H7 (cell line): ENCODE measurements at places on chromosomes 16 and 17.

- no peak for DNase-seq
Observed at GRCh38 chr17:67111327-67111726, 67.0 kb downstream of the CACNG1 start.

DNA sequence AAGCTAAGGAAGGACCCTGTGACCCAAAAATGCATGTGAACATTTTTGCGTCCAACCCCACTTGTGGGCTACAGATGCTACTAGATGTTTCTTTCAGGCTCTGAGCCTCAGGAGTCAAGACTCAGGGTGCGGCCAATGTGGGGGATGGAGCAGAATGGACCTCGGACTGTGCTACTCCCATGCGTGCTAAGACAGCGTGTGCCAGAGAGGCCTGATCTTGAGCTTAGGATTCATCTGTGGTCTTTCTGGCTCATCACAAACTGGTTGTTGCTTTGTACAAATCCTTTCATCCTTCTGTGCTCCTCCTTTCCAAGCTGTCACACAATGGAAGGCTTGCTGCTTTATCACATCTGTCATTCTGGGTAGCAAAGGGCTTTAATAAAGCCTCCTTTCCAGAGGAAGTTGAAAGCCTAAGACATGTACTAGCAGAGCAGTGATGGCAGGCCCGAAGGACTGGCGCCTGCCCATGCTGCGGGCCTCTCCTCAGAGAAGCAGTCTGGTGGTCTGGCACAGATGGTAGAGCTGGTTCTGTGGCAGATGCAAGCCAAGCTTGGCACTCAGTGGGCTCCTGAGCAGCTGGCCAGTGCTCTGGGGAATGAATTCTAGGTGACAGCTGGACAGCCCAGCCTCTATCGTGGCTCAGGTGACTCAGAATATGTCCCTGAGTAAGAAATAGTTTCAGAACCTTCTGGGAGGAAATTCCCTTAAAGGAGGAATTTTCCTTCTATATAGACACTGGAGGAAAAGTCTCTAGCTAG is 27.8 kb downstream of the COG4 start:
- no peak for DNase-seq

DNA sequence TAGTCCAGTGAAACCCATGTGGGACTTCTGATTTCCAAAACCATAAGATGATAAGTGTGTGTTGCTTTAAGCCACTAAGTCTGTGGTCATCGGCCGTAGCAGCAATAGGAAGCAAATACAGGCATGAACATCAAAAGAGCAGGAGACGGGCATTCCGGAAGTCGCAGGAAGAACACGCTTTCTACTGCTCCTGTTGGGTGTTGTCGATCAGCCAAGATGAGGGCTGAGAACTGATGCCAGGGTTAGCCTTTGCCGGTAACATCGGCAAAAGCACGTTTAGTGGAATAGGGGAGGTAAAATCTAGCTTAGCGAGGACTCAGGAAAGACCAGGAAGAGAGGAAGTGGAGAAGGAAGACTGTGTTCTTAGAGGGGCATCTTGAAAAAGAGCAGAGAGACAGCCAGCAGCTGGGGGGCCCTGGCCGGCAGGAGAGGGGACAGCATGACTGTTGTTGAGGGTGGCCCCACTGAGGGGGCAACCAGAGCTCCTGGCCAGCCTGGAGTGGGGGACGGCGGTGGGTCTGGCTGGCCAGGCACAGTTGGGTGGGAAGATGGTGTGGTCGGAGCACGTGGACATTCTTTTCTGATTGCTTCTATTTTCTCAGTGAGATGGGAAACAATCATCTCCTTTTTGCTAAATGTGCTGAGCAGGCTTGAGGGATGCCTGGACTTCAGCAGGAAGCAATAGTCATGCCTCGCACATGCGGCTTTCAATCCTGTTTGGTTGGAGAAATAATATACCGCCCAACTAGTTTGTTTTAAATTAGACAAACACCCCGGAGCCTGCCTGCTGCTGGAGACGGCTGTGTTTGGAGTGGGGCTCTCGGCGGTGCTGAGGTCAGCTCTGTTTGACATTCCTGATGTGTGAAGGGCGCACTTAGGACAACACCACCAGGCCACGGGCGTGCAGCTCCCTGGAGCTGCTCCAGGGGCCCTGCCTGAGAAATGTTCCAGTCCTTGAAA is 109.9 kb downstream of the METRNL start:
- DNase-seq: no peak

- DNase-seq: peak; percentile 84
Observed at GRCh38 chr17:78842881-78843565, 2.4 kb upstream of the USP36 start.
